EH (cell line): ENCODE measurements at places on chromosomes 2 and 18.

DNA sequence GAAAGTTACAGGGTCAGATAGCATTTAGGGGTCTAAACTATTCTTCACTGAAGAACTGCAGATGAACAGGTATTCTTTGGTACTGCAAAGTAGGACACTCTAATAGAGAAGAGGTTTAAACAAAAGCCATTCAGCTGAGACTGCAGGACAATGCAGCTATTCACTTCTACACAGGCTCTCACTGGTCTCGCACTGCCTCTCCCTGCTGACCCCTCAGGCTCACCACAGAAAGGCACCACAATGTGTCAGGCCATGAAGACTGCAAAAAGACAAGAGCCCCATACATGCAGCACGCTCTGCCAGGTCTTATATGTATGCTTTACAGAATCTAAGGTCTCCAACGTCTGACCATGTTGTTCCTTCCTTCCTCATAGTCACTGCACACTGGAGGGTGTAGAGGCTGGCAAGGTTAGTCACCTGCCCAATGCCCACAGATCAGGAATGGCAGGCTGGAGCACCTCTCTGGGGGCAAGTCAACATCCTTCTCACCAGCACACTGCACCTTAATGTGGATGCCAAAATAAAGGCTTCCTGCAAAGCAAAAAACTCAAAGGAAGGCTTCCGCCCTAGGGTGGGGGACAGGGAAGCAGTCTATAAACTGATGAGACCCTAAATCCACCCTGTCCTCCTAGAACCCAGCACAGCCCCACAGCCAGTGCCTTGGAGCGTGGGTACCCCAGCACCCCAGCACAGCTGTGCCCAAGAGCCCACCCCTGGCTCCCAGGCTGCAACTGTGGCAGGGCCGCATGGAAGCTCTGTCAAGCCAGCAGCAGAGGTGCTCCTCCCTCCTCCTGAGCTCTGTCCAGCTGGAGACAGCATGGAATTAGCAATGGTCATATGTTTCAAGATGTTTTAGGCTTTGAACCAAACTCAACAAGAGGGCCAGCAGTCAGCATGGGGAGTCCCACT is 10.7 kb upstream of the RNU4ATAC start:
- DNase-seq = no peak

- no peak for DNase-seq
Observed at GRCh38 chr2:203396667-203397066, 68.5 kb downstream of the ABI2 start.

DNA sequence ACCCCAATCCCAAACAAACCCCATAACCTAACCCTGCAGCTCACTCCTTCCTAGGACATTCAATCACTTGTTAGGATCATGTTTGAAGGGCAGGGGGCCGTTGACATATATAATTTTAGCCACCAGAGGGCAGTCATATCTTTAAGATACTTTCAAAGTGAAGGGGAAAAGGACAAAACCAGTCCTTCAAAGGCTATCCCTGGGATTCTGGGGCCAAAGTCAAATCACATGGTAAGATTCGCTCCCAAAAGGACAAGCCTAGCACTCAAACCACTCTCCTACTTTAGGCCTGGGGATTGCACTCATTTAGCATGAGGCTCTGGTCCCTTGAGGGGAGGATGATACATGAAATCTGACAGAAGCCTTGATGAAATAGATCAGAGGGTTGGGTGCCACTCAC is 44.6 kb downstream of the HAUS1 start:
- peak; percentile 71 for DNase-seq

DNA sequence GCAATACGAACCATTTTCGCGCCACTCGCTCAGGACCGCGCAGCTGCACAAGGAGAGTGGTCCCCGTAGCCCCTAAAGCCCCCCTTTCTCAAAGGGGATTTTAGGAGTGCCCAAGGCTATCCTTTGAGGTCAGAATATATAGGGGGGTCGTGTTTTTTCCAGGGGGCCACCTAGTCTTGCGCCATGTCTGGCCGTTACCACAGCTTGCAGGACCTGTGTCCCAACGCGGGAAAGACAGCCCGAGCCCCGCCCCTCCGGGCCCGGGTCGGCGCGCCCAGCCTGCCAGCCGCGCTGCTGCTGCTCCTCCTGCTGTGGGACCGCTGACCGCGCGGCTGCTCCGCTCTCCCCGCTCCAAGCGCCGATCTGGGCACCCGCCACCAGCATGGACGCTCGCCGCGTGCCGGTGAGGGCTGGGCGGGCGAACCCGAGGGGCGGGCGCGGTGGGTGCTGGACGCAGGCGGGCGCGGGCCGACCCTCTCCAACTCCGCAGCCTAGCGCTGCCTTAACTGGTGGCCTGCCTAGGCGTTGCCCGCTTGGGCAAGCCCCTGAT is at the start of gene CDCA7:
Gene CDCA7 (plus strand): TSS at position 291 of the 550 bp plus-strand sequence. CDS start 92 bp downstream, at position 383.
- peak; percentile 70 for DNase-seq

GRCh38 chr2:22887845-22888244 is 497.1 kb upstream of the KLHL29 start:
- no peak for DNase-seq

GRCh38 chr2:118854507-118855345 is 7.3 kb upstream of the EN1 start:
- no peak for DNase-seq

- no peak for DNase-seq
Observed at GRCh38 chr2:1641523-1641922, 102.8 kb downstream of the PXDN start.

DNA sequence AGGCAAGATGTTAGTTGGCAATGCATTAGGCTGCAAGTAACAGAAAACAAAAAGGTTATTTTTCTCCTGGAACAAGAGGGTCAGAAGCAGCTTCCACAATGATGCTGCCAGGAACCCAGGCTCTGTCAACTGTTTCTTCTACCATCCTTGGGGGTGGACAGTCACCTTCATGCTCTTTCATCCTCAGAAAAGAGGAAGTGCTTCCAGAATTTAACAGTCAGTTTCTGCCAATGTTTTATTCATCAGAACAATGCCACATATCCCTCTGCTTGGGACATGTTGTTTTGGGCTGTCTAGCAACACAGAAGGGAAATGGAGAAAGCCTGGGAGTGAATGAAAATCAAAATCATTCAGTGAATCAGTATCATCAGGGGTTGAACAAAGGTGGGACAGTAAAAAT is 7.1 kb downstream of the TMEM182 start:
- no peak for DNase-seq

- DNase-seq = peak; percentile 87
Observed at GRCh38 chr2:117958186-117958585, 55.7 kb downstream of the CCDC93 start.

DNA sequence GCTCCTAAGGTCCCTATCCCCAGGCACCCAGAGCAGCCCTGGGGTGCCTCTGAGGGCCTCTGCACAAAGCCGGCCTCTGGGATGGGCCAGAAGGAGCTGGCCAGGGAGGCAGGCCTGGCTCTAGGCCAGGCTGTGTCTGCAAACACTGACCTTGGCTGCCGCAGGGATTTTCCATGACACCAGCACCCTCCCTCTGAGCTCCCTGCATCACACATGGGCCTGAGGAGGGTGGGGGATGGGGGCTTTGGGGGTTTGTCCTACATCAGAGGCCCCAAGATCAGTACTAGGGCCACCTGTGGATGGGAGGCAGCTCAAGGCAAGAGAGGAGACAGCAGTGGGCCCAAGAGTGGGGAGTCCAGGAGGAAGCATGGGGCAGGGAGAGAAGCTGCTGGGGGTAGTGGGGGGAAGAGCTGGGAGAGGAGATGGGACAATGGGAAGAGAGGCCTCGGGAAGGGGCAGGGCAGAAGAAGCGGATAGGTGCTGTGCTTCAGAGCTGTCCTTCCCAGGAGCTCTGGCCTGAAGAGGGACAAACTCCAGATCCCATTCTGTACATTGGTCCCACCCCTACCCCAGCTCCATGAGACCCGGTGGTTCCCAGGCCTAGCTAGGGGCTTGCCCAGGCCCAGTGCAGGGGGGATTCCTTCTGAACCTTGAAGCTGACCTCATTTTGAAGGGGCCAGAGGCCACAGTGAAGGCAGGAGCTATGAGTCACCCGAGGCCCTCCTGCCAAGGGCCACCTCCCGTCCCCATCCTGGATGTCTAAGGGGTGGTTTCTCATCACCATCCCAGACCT is 28.0 kb downstream of the KCNK3 start:
- peak; percentile 93 for DNase-seq
